ENCODE measurements at places on chromosomes 12 and 14. TPM values are rescaled to one million over a fixed set of nuclear protein-coding genes. Genes with fewer than 3 reads are reported as not detected.

The CFL2 gene
- 10.9 TPM for polyA plus RNA-seq

The PIANP gene
- 7.7 TPM for polyA plus RNA-seq

The ACOT4 gene
- 1.0 TPM for polyA plus RNA-seq

The LRP1-AS gene
- 0.86 TPM for polyA plus RNA-seq

The HOXC12 gene
- not detected for polyA plus RNA-seq

The G2E3 gene
- 113 TPM for polyA plus RNA-seq

The CCDC184 gene
- 1.8 TPM for polyA plus RNA-seq

The C12orf60 gene
- polyA plus RNA-seq = 1.3 TPM

The LRIG3 gene
- 1.9 TPM for polyA plus RNA-seq

The CISTR gene
- not detected for polyA plus RNA-seq

The SRRM4 gene
- 0.53 TPM for polyA plus RNA-seq

The ERGIC2 gene
- polyA plus RNA-seq = 79.7 TPM

GRCh38 chr12:21659383-21659782, 1.7 kb upstream of the LDHB start:
- DNase-seq = peak; percentile 37

- DNase-seq = peak; percentile 67
Observed at GRCh38 chr12:96193725-96194575, at the start of gene ELK3. Gene ELK3, plus strand, starts transcription at chr12:96194375.

DNA sequence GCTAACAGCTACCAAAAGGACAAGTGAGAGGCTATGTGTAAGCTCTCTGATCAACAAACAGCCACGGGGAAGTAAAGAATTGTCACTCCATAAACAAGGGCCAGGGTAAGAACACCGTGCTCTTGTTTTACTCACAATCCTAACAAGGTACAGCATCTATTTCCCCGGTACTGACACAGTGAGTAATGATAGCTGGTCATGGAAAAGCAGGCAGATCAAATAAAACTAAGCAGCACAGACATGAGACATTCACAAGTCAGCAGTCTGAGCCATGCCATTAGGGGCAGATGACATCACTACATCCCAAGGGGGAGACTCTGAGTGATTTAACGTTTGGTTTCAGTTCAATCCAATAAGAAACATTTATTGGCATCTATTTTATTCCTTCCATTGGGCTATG, 54.4 kb downstream of the ARL6IP4 start:
- no peak for DNase-seq

- DNase-seq = peak; percentile 80
Observed at GRCh38 chr14:103886304-103887169, 39.2 kb upstream of the PPP1R13B start.

- DNase-seq = no peak
Observed at GRCh38 chr12:100576331-100577036, 3.0 kb downstream of the GAS2L3 start.

- DNase-seq = no peak
Observed at GRCh38 chr12:121440768-121441167, 40.9 kb downstream of the RNF34 start.

DNA sequence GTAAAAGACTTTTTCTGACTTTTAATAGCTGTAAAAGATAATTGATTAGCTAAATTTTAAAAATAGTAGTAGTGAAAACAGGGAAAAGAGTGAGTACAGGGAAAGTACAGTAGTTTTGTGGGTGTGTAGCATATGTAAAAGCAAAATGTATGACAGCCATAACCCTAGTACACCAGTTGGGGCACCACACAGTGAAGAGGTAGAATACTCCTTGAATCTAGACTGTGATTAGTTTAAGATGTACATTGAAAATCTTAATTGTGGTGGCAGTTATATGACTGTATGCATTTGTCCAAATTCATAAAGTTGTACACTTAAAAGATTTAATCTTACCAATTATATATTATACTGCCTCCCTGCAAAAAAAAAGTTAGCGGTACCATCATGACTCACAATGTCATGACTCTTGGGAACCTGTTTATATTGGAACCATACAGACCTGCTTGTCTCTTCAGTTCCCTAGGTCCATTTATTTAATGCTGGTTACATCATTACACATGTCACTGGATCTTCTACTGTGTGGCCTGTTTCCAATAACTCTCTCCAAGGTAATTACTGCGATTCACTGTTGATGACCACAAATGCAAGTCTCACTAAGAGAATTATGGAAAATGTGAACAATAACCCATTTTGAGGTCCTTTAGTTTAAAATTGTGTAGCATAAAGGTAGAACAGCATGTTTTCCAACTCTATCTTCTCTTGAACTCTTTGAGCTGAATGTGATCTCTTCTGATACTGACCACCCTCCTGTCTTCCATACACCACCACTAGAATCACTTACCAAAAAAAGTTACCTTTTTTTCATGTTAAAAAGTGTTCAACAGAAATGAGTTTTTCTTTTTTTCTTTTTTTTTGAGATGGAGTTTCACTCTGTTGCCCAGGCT, 264.2 kb upstream of the AMIGO2 start:
- no peak for DNase-seq

DNA sequence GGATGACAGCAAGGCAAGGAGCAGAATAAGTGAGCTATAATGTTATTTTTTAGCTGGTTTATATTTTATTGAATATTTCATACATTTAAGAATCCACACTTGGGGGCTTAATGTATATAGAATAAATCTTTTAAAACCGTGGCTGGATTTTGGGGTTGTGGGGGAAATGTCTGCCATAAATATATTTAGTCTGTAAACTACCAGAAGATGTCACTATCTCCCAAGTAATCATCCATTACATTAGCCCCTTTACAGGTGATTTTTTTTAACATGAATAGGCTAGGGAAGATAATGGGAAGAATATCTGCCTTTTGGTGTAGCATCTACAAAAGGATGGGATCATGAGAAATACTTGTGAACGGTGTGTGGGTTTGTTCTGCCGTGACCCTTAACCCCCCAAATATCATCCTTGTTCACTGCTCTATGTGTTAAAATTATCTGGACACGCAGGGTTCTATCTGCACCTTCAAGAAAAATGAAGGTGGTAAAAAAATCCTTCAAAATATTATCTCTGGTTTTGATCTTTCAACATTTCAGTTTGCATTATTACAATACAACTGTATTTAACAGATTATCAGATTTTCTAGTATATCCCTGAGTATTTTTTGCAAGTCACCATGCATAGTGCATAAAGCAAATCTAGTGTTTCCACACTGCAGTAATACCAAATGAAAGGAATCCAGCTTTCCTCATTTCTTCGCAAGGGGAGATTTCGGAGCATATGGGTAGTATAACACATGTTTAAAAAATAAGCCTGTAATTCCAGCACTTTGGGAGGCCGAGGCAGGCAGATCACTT, 8.0 kb upstream of the SLC17A8 start:
- peak; percentile 75 for DNase-seq

DNA sequence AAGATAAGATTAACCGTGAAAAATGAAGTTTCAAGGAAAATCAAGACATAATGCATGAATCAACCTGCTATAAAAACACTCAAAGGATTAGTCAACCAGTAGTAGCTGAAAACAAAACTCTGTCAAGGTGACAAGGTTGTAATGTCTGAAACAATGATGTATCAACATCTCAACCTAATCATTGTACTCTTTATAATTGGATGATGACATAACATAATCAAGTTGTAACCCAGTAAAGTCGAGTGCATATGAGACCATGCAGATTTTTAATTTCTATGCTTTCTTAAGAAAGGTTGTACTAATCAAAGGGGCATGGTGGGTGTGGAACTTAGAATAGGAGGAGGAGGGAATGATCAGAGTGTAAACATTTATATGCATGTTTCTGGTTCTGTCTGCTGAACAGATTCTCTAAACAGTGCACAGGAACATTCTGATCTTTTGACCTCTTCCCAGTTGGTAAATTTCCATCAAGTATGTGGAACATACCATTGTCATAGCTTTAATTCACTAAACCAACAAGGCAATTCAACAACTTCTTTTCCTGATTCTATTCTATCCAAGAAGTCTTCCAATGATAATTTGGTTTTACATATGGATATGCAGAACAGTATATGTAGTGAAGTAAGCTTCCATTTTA, 253.7 kb downstream of the TTC6 start:
- DNase-seq = no peak

GRCh38 chr12:34405286-34406227, 383.3 kb downstream of the ALG10 start:
- no peak for DNase-seq

DNA sequence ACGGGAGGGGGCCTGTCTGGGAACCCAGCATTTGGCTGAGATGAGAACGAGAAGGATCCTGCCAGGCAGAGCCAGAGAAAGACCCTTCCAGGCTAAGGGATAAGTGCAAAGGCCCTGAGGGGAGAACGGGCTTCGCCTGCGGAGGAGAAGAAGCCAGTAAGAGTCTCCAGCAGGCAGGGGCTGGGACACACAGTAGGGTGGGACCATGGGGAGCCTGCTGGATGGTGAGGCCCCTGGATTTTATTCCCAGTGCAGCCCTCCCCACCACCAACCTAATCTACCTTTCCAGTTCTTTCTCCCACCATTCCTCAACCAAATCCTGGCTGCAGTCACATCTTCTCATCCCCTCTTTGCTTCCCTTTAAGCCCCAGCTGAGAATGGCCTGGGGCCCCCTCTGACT, 12.6 kb downstream of the RAPGEF3 start:
- no peak for DNase-seq

DNA sequence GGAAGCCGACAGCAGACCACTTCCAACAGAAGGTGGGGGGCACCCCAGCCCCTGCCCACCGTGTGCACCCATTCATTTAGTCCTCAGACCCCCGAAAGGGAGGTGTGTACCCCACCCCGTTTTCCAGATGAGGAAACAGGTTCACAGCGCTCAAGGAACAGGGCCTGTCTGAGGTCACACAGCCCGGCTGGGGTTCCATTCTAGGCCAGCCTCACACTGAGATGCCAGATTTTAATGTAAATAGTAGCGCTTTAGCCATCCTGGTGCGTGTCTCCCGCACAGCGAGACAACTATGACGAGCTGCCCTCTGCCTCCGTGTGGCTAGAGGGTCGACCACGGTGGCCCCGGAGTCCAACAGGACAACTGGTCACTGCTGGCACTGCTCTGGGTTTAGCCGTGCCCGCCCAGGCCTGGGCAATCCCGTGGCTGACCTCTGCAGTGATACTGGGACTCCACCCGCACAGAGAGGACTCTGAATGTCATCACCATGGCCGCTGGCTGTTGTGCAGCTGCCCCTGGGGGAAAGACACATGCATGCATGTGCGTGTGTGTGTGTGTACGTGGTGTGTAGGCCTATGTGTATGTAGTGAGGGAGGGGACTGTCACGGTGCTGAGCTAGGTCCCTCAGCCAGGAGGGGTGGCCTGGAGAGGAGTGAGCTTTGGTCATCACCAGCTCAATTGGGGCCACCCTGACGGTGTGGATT, 31.6 kb downstream of the BEGAIN start:
- DNase-seq = no peak

DNA sequence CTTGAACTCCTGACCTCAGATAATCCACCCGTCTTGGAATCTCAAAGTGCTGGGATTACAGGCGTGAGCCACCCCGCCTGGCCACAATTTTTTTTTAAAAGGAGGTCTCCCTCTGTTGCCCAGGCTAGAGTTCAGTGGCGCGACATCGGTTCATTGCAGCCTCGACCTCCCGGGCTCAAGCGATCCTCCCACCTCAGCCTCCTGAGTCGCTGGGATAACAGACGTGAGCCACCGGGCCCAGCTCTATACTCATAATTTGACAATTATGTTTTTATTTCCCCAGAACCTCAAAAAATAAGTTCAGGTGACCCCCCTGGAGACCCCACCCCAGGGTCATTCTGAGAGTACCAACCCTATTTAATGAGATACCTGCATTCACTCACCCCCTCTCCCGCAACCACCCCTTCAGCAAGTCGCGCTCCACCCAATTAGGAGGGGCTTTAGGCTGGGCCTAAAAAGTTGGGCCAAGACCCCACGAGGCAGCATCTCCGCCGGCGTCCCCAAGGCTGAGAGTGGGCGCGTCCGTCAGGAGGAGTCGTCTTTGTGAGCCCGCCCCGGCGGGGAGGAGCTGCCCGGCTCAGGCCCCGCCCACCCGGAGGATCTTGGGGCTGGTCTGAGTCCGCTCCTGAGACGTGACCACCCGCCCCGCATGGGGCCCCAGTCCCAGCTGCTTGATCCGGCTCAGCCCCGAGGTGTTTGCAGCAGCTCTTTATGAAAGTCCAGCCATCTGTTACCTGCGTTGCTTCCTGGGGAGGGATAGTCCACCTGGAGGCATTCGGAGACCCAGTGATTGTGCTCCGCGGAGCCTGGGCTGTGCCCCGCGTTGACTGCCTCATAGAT, at the start of gene ANKRD33:
Gene ANKRD33, plus strand, starts transcription at position 628 of the 840 bp plus-strand sequence. Its CDS starts 84 bp downstream, at position 712.
- DNase-seq = peak; percentile 94

- DNase-seq = no peak
Observed at GRCh38 chr12:12024911-12025682, 45.6 kb upstream of the BCL2L14 start.

GRCh38 chr12:4202487-4202886, 71.1 kb upstream of the CCND2 start:
- DNase-seq = no peak

GRCh38 chr14:81209167-81209836, 11.5 kb downstream of the GTF2A1 start:
- no peak for DNase-seq

DNA sequence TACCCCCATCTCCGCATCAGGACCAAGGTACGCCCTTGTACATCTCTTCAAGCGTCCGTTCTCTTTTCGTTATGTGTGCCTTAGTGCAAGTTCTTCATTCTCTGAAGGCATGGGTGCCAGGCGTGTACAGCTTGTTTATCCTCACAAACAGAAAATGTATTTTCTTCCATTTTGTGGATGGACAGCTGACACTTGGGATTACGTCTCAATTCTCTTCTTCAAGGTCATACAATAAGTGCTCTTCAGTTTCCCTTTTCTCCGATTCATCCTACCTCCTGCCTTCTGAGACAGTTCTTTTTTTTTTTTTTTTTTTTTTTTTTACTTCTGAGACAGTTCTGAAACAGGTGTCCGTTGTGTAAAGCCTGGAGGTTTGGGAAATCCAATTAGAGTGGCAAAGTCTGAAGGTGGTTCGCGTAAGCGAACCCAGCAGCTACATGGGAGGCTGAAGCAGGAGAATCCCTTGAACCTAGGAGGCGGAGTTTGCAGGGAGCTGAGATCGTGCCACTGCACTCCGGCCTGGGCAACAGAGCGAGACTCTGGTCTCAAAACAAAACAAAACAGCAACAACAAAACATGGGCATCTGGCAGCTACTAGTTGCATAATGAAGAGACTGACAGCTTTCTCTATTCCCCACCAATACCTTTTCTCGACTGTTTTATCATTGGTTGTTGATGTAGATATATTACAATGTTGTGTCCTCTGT, 734 bp downstream of the COX6A1 start:
- DNase-seq = no peak

GRCh38 chr12:8026291-8026900, 6.1 kb upstream of the FOXJ2 start:
- DNase-seq = peak; percentile 100

GRCh38 chr12:180445-180844, 33.5 kb downstream of the SLC6A12 start:
- DNase-seq = no peak

DNA sequence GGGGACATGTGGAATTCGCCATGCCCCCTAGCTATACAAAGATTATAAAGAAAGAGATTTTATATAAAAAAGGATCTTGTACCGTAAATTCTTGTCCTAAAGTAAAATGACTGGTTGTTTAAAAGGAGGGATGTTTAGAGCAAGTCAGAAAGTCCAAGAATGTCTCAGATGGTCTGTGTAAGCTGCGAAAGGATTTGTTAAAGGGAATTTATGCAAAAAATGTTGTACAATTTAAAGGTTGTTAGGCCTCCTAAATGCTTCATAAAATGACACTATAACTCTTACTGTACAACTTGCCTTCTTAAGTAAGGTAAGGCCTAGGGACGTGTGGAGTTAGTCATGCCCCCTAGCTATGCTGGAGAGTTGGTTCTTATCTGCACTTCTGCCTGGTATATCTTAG, 237.6 kb downstream of the KCNH5 start:
- peak; percentile 3 for DNase-seq

All from GM23338 (cell line).